C1 segment of cervical spinal cord (tissue), 14 donors: ENCODE measurements at places on chromosomes 6 and 20.

DNA sequence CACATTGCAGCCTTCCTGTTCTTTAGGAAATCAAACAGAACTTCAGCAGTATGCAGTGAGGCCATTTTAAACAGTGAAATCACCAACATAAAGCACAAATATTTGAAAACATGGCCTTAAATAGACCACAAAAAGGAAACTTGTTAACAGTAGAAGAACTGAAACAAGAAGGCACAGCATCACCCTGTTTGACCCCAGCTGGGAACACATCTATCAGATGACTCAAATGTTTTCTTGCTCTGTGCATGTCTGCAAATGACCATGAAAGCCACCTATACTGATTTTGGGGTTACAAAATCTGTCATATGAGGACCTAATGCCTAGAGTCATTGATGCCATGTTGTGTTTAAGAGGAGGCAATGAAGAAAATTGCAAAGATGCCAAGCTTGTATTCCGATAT, 123.8 kb upstream of the ADGRF1 start:
- DNase-seq = no peak

- DNase-seq = no peak
These were observed 116.2 kb downstream of the GFRAL start for GRCh38 chr6:55443238-55444134.

DNA sequence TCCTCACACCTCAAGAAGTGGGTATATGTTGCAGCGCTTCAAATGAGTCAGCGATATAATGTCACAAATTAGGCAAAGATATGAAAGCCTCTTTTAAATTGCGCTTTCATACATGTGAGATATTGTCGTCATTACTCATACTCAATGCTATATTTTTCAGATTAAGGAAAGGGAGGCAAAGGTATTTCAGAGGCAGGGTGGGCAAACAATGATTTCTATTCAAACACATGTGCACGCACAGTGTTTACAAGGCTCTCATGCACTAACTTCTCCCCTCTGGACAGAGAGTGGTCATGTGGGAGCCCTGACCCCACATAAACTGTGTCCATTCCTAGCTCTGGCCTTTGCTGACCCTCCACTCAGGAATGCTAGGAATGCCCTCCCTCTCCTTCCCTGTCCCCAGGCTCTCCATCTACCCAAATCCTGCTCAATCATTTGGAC, 112.1 kb upstream of the TMEM170B start:
- DNase-seq = no peak

DNA sequence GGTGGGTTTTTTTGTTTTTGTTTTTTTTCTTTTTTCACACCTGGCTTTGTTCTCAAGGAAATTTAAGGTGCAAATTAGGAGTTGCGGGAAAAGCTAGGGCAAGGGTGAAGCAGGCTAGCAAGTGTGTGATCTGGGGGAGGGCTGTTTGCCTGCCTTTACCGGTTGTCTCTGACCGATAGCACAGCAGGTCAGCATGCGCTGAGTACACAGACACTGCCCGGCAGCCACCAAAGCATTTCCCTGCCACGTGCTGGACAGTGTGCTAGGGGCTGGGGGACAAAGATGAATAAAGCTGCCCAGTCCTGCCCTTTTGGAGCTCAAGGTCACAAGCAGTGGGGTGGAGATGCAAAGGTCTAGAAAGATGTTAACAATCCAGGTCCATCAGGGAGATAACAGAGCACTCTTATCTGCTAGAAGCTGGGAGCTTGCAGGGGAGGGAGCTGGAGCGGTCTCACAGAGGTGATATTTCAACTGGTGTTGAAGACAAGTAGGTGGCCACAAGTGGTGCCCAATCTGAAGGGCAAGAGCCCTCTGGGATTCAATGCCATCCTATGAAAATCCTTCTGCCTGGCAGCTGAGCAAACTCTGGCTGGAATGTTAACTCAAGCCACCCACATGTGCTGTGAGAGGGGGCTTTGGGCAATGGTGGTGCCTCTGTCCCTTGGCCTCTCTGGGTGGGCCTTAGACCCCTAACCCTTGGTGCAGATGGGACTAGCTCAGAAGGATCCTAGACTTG, 24.5 kb downstream of the TTBK1 start:
- DNase-seq = no peak

DNA sequence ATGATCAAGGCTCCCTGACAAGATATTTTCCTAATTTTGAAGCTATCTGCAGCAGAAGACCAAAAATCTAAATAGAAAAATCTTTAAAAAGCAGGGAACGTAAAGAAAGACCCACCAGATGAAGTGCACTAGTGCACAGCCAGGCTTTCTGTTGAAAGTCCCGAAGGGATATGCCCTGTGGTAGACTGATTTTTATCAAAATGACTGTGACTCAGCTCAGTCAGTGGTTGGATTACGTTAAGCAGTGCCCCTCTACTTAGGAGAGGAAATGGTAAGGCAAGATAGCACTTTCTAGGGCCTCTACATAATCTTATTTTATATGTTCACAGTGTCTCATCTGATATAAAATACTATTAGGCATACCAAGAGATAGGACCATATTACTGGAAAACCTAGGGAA, 123.4 kb upstream of the RAB32 start:
- no peak for DNase-seq

DNA sequence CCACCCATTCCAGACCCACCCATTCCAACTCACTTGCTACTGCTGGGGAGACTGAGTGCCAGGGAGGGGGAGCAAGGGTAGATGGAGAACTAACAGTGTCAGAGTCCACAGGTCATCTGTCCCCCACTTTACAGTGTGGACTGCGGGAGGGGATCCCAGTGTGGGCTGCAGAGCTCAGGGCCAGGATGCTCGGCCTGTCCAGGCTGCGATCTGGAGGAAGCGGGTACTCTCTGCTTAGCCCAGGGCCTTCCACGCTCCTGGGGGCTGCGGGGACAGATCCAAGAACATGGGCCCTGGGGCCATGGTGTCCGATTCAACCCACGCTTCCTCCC, 14.1 kb upstream of the GATA5 start:
- no peak for DNase-seq

DNA sequence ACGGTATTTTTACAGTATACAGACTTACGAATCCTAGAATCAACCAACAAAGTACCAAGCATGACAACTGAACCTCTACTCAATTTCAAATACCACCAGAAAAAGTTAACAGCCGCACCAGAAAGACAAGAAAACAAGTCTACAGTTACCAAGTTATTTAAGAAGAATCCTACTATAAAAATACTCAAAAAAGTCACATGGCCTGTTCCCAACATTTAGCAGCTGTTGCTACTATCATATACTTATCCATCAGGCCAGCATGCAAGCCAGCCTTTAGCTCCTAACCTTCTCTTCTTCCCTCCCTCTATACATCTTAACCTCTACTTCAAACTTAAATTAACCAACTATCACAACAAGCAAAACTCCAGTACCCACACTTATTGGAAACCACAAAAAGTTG, 1.9 kb downstream of the SYNCRIP start:
- DNase-seq = no peak

- DNase-seq = no peak
These were observed 18.6 kb downstream of the TAB2 start for GRCh38 chr6:149335924-149336608.

- no peak for DNase-seq
These were observed 2.7 kb upstream of the RAET1L start for GRCh38 chr6:150027806-150028565.

GRCh38 chr6:74626288-74626687, 579.6 kb downstream of the COL12A1 start:
- DNase-seq = no peak
